ENCODE measurements at places on chromosomes 3 and 15.

DNA sequence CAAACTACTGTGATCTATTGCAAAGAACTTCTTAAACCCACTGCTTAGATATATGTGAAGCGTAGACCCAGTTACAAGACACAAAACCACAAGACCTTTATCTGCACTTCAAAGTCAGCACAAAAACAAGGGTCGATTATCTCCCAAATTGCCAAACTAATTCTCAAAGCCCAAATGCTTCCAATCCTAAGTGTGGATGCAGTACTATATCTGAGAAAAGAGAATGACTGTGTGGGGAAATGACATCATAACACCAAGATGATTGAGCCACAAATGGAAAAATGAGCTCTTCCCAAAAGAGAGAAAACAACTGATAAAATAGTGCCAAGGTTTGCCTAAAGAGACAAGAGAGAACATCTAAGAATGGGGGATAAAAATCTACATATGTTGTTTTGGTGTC, 86.2 kb downstream of the MEIS2 start:
- no peak overlapping the region for H3K27ac ChIP-seq
- H3K36me3 ChIP-seq: no peaks in the 10 kb centered on the region
- no peak overlapping the region for H3K4me3 ChIP-seq
- DNase-seq: no peak
- H3K27me3 ChIP-seq: no peaks in the 10 kb centered on the region

- no peak overlapping the region for H3K27ac ChIP-seq
- no peak for DNase-seq
- no peaks in the 10 kb centered on the region for H3K4me1 ChIP-seq
These were observed 319.5 kb downstream of the C3orf38 start for GRCh38 chr3:88469216-88469615.

GRCh38 chr15:90055182-90055581, 47.1 kb downstream of the IDH2 start:
- H3K27ac ChIP-seq: peak overlapping the region; percentile 78
- no peak for DNase-seq
- no peak overlapping the region for H3K4me3 ChIP-seq
- H3K27me3 ChIP-seq: no peaks in the 10 kb centered on the region
- H3K4me1 ChIP-seq: peaks cover 37% of the 10 kb centered on the region

- no peak overlapping the region for H3K4me3 ChIP-seq
- no peaks in the 10 kb centered on the region for H3K36me3 ChIP-seq
- no peak overlapping the region for H3K27ac ChIP-seq
These were observed 98.2 kb downstream of the CNTN6 start for GRCh38 chr3:1191026-1191425.

DNA sequence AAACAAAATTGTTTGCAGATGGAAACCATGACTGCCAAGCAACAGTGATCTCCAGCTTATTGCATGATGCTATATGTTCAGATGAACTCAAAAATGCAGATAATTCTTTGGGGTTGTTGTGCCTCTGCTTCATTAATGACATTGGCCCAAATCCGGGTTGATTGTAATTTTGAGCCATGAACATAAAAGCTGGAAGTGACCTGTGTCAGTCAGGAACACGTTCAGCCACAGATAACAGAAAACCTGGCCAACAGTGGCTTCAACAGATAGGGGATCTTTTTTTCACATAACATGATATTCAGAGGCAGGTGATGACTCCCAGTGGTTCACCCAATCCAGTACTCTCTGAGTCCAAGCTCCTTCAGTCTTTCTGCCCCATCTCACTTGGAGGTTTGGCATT, 76.9 kb upstream of the EIF1B start:
- DNase-seq: no peak
- no peaks in the 10 kb centered on the region for H3K4me1 ChIP-seq
- H3K27me3 ChIP-seq: no peaks in the 10 kb centered on the region
- H3K27ac ChIP-seq: no peak overlapping the region

- DNase-seq: no peak
- no peaks in the 10 kb centered on the region for H3K27me3 ChIP-seq
- H3K4me3 ChIP-seq: no peak overlapping the region
- no peaks in the 10 kb centered on the region for H3K36me3 ChIP-seq
- H3K27ac ChIP-seq: no peak overlapping the region
These were observed 436 bp upstream of the SLC9A9 start for GRCh38 chr3:143848704-143849103.

- H3K27me3 ChIP-seq: no peaks in the 10 kb centered on the region
- DNase-seq: no peak
- no peaks in the 10 kb centered on the region for H3K4me1 ChIP-seq
- no peaks in the 10 kb centered on the region for H3K36me3 ChIP-seq
- no peak overlapping the region for H3K27ac ChIP-seq
These were observed 289.1 kb upstream of the AZI2 start for GRCh38 chr3:28637742-28638141.

- H3K4me3 ChIP-seq: no peak overlapping the region
- no peak for DNase-seq
- no peaks in the 10 kb centered on the region for H3K4me1 ChIP-seq
- no peaks in the 10 kb centered on the region for H3K27me3 ChIP-seq
- no peaks in the 10 kb centered on the region for H3K36me3 ChIP-seq
These were observed 1.1 kb upstream of the MYH15 start for GRCh38 chr3:108511490-108511889.

GRCh38 chr3:196624067-196624790, 15.3 kb upstream of the NRROS start:
- H3K27ac ChIP-seq: peak overlapping the region; percentile 72
- DNase-seq: no peak
- H3K27me3 ChIP-seq: no peaks in the 10 kb centered on the region
- peaks cover 30% of the 10 kb centered on the region for H3K4me1 ChIP-seq
- no peak overlapping the region for H3K4me3 ChIP-seq

DNA sequence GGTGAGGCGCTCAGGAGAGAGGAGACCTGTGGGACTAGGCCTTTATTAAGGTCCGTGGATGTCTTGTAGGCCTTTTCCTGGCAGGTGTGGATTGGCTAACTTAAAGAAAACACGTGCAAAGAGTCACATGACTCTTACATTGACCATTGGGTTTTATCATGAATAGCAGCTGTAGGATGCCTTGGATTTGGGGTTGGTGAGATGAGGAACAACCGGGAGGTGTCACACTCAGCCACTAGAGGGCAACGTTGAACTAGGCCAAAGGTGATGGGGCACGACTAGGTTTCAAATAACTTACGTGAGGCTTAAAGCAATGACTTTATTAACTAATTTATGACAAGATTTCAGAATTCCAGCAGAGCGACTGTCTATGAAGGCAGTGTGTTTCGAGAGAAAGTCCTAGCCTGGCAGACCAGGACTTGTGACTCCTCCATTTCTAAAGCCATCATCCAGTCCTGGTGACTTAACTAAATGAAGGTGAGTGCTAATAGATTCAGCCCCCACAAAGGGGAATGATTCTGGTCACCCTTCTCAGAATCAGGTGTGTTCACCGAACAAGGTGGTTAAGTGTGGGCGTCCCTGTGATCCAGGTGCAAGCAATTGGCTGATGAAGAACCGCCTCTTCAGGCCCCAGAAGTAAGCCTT, 345.6 kb downstream of the MCTP2 start:
- H3K27ac ChIP-seq: no peak overlapping the region
- no peaks in the 10 kb centered on the region for H3K27me3 ChIP-seq
- H3K36me3 ChIP-seq: no peaks in the 10 kb centered on the region
- DNase-seq: no peak
- peaks cover 4% of the 10 kb centered on the region for H3K4me1 ChIP-seq

DNA sequence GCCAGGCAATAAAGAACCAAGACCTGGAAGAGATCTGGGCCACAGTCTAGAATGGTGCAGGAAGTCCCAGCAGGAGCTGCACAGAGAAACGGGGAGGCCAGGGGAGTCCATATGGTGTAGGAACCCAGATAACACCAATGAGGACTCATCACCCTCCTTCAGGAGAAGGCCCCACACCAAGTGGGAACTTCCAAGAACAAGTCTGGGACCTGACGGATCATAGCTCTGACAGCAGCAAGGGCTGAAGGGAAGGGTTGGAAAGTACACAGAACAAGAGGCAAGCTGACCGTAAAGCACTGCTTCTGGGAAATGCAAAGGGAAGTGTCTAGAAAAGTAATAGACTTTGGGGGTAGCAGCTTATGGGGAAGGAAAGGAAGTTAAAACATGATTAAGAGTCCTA, 34.5 kb downstream of the ANO10 start:
- H3K36me3 ChIP-seq: no peaks in the 10 kb centered on the region
- peaks cover 6% of the 10 kb centered on the region for H3K4me1 ChIP-seq
- H3K27ac ChIP-seq: no peak overlapping the region
- no peak overlapping the region for H3K4me3 ChIP-seq

- no peak overlapping the region for H3K4me3 ChIP-seq
- no peaks in the 10 kb centered on the region for H3K27me3 ChIP-seq
- H3K4me1 ChIP-seq: peaks cover 100% of the 10 kb centered on the region
- H3K27ac ChIP-seq: peak overlapping the region; percentile 99
These were observed 12.9 kb downstream of the KLF13 start for GRCh38 chr15:31339558-31339895.

DNA sequence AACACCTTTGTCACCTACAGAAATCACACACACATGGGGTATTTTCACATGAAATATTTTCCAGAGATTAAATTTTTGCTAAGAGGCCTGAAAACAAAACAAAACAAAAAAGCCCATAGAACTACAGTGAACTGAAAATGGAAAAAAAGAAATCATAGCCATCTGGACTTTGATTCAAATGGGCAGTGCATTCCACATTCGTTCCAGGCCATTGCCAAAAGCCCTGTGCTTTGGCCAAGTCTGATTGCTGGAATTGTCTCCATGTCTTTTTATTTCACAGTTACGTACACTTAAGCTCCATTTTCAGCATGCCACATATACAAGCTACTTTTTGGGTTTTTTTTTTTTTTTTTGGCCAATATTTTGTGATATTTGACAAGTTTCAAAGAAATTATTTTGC, 47.1 kb downstream of the TFG start:
- DNase-seq: no peak
- H3K36me3 ChIP-seq: peaks cover 26% of the 10 kb centered on the region
- H3K4me3 ChIP-seq: no peak overlapping the region
- H3K27ac ChIP-seq: no peak overlapping the region
- H3K27me3 ChIP-seq: no peaks in the 10 kb centered on the region
- H3K4me1 ChIP-seq: no peaks in the 10 kb centered on the region
